Femur (tissue), 1 donor: ENCODE measurements at places on chromosomes 2 and 18.

DNA sequence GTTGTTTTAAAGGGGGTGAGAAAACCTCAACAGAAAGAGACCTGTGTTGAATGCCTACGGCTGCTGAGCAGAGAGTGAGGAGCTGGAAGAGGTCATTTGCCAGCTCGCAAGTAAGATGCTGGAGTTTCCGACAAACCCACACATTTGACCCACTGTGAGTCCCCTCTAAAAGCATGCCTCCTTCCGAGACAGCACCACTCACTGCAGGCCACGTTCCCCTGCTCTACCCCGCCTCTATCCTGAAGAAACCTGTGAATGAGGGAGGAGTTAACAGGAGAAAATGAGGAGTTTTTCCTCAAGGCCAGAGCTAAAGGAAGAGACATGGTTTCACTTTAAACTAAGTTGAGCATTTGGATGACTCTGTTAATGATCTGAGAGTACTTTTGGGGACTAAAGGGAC, 188.7 kb downstream of the DPP10 start:
- DNase-seq, result no peak

DNA sequence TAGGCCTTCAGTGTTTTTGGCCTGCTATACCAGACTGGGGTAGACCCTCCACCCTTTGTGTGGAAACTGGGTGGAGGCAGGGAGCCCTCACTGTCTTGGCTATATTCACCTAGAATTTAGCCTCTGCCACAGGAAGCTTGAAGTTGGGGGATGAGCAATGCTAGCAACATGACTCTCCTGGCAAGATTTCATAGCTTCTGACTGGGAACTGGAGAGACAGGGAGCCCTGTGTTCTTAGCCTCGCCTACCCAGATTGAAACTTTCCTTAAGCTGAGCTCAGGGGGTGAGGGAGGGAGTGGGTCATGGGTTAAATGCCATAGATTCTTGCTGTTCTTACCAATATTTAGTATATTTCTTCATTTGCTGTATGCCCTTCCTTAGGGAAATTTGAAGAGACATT, 46.8 kb upstream of the FAM98A start:
- no peak for DNase-seq

DNA sequence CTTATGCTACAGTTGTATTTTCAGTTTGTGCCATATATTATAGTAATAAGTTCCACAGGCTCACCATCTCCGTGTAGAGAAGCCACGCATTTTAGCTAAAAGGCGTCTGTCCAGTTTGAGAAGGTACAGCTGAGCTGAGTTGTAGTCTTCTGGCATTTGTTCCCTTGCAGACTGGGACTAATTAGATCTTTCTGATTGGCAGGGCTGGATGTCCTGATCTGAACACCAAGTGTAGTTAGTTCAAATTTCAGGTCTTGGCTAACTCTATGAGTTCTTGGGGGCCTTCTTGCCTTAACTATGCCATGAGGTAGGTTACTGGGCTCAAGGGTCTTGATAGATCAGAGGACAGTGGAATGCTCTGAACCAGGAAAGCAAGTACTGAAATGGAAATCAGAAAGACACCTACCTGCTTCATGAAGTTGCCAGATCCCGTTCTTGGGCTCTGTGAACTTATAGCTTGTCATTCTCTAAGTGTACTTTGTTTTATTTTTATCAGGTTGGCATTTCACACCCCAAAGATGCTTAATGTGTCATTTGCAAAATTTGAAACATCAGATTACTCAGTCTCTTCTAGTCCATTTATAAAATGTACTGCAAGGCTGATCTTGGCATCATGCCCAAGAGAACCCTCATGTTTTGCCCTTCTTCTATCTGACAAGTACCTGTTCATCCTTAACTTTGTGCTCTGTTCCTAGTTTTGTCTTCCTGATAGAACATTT, 93.7 kb downstream of the PLCL1 start:
- DNase-seq, result no peak

DNA sequence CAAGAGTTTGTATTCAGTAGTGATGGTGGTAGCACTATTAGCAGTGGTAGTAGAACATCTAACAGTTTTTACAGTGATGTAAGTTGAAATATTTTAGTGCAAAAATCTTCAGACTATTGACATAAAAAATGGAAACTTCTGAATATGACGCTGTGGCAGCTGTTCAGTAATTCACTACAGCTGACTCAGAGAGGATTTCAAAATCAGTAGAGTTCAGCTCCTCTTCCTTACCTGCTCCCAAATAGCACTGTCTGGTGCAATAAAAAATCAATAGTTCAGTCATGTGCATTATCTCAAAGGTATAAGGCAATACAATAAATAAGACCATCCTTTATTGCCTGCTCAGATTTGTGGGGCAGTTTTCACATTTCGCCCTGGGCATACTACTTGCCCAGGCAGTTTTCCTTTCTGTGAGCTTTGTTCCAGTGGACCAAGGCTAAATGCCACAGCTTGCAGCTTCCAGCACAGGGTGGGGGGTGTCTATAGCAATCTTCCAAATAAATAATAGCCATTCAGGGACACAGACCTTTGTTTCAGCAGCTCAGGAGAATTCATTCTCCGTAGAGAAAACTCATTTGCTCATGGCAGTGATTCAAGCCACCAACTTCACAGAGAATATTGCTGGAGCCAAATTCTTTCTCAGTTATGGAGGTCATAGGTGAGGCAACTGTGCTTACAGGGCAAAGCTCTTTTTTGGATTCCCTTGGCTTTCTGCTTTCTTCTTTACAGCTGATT, 33.9 kb upstream of the GORASP2 start:
- no peak for DNase-seq

- DNase-seq, result no peak
These were observed 35.8 kb downstream of the ST3GAL5 start for GRCh38 chr2:85852937-85853498.

DNA sequence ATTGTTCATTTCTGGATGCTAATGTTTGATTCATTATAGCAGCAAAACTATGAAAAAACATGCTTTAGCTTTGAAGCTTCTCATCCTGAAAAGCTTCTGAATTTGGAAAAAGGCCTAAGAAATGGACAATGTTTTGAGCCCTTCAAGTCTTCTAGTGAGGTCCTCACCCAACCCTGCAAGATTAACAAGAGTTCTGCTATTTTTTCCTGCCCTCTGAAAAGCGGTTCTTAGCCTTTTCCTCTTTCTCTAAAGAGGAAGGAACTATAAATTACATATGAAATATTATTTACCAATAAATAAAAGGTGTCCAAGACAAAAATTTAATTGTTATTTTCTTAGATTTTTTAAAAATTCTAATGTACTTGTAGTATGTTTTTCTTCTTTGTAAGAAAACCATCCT, 19.9 kb upstream of the CDH19 start:
- no peak for DNase-seq

- no peak for DNase-seq
These were observed 54.2 kb downstream of the SDC1 start for GRCh38 chr2:20170704-20171250.
